Breast epithelium (tissue), 4 donors: ENCODE measurements at places on chromosomes 13 and 19. TPM values are rescaled to one million over a fixed set of nuclear protein-coding genes. Genes with fewer than 3 reads are reported as not detected.

The BST2 gene
- 90.1 TPM for total RNA-seq

DNA sequence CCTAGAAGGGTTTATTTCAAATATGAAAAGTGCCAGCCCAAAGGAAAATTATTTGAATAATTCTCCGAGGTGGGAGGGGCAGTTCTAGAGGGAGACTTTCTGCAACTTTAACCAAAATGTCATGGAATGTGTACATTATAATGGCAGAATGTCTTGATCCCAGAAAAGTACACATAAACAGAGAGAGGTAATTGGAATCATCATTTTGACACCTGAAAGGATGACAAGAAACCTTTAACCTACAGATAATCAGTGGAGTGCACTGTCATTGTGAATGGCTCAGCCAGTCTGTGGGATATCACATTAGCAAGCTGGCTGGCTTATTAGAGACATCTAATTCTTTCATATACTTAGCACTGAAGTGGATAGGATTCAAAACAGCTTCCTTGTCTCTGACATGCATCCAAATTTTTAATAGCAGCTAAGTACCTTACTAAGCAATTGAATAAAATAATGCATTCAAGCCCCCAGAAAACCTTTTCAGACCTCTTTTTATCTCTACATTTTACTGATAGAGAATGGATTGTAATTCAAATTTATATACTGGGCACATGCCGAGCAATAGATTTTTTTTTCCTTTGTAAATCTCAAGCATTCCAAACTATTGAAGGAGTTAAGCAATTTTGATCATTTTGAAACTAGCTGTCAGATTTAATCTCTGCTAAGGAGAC lies 468.6 kb downstream of the COG6 start:
- no peak for DNase-seq

GRCh38 chr13:94170145-94170571 lies 309.3 kb downstream of the DCT start:
- no peak for DNase-seq

DNA sequence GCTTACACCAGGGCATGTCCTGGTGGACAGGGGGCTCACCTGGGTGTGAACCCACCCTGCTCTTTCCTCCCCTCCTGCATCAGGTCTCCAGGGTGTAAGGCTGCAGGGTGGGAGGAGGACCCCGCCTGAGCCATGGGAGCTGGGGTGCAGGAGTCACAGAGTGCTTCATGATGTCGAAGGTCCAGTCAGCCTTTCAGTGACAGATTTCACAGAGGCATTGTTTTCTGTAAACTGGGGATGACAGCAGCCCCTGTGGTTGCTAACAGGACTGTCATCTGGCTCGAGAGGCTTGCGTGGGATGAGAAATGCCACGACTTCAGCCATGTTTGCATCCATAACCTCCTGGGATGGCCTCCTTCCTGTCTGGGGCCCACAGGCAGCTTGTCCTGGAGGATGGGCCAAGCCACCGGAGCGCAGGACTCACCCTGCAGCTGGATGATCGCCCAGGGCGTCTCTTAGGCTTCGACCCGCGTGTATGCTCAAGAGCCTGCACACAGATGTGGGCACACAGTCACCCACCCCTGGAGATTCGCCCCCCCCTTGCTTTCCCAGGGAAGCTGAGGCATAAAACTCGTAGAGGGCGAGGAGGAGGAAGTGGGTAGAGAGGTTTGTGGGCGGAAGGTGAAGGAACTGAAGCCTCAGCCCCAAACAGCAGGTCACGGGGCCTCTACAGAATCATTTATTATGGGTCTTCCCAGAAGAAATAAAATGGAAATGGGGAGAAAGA lies 4.9 kb downstream of the NANOS3 start:
- DNase-seq = no peak

DNA sequence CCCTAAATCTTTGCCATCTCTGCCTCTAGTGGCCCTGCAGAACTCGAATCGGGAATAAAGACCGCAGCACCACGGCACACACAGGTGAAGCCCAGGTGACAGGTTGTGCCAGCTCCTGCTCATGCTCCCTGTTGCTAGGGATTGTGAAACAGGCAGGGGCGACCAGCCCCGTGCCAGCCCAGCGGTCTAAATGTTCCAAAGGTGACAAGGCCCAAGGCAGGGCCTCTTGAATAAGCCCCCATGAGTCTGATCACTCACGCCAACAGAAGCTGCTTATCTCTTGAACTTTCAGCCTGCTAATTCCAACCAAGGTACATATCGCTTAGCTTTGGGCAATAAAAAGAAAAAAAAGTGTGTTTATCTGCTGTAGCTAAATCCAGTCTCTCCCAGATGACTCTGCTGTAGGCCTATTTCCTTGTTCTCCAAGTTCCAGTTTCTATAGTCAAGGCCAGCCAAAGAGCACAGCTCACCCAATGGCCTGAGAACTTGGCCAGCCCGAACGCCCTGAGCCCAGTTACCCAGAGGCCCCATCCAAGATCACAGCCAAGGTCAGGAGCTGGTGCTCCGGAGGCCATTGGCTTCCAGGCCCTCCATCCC lies 191.1 kb upstream of the GPR12 start:
- no peak for DNase-seq

The MCEMP1 gene
- 1.0 TPM for total RNA-seq

GRCh38 chr19:403221-404027 lies 5.5 kb downstream of the C2CD4C start:
- peak; percentile 22 for DNase-seq

- DNase-seq = no peak
These were observed 20.0 kb downstream of the CILP2 start for GRCh38 chr19:19558055-19558454.

GRCh38 chr19:11405846-11406643 lies 13.1 kb downstream of the RGL3 start:
- no peak for DNase-seq

The PTGER1 gene
- total RNA-seq = 0.48 TPM

DNA sequence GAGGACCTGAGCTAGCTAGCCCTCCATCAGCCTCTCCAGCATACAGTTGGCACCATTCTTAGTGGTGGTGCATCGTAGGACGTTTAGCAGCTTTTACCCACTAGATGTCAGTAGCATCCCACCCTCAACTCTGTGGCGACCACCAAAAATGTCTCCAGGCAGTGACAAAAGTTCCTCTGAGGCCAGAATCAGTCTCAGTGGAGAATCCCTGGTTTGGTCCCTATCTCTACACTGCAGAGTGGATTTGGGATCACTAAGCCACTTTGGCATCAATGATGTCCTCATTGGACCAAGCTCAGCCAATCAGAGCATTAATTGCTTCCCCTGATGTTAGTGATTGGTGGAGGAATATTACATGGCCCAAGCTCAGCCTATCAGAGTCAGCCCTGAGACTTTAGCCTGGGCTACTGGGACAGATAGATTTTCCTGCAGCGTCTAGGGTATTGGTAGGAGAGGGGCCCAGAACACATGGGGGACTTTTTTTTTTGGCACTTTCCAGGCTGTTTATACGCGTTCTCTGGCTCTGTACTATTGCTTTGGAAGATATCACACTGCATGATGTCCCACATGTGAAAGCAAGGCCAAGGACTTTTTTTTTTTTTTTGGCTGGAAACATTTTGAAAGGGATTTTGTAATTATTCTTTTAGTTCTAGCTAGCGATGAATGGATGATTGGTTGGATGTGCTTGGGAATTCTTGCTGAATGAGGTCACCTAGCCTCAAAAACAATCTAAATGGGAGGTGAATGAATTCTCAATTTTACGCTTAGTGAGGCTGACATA lies 7.0 kb downstream of the TMEM221 start:
- no peak for DNase-seq

GRCh38 chr19:31553846-31554215 lies 204.6 kb upstream of the TSHZ3 start:
- no peak for DNase-seq

DNA sequence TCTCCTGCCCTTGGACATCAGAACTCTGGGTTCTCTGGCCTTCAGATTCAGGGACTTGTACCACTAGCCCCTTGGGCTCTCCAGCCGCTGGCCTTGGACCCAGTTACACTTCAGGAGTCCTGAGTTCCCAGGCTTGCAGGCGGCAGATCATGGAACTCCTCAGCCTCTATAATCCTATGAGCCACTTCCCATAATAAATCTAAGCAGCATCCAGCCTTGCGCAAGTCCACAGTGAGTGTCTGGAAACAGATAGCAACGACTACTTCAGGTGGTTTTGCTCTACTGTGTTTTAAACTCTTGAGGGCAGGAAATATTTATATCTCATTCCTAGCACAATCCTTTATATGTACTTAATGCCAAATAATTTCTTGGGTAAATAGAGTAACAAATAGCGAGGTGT lies 92.3 kb downstream of the COL4A1 start:
- DNase-seq = no peak

The KIR3DL2 gene
- total RNA-seq = not detected

GRCh38 chr13:33079960-33080359 lies 63.7 kb downstream of the KL start:
- DNase-seq = no peak

The CCNA1 gene
- 2.3 TPM for total RNA-seq

DNA sequence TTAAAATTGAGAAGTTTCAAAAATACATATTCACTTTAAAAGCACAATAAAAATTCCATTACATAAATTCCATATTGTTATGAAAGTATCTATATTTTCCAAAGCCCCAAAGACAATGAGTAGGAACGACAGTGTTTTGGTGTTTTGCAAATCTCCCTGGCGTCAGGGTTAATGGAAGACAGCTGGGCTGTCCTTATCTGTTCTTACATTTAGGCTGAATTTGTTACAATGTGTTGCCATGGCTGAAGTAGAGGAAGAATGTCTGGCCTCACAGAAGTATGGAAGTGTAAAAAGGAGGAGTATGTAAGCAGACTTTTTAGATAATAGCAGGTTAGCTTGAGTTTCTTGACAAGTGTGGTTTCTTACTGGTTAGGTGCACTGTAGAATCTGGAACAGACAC lies 124.4 kb upstream of the SPATA13 start:
- DNase-seq = no peak

DNA sequence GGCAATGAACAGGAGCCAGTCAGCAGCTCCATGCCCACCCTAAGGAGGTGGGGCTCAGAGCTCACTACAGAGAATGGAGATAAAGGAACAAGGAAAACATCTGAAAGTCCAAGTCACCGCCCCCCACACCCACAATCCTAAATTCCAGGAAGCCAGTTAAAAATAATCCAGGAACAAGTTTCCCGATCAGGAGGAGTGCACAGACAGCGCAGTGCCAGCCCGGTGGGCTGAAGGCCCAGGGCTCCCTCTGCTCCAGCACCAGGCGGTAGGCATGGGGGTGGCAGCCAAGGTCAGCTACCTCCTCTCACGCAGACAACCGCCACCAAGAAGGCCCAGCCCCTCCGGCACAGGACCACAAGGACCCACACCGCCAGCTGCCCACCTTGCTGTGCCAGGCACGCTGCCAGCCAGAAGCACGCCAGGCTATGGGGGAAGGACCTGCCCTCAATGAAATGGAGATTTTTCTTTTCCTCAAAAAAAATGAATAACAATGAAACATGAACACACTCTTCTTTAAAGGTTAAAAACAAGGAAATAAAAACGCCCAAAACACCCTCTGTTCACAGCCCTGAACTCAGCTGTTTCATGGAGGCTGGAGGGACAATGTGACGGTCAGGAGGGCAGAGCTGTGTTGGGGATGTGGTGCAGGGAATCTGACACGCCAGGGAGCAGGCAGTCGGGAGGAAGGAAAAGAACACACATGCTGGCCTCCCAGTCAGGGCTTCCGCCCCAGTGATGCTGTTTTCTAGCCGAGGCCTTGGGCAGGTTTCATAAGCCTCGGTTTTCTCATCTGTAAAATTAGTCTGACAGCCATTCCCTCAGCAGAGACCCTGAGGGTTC lies 11.0 kb downstream of the STK24 start:
- DNase-seq = peak; percentile 38

- no peak for DNase-seq
These were observed 1033.5 kb downstream of the SLITRK1 start for GRCh38 chr13:82848766-82849165.

DNA sequence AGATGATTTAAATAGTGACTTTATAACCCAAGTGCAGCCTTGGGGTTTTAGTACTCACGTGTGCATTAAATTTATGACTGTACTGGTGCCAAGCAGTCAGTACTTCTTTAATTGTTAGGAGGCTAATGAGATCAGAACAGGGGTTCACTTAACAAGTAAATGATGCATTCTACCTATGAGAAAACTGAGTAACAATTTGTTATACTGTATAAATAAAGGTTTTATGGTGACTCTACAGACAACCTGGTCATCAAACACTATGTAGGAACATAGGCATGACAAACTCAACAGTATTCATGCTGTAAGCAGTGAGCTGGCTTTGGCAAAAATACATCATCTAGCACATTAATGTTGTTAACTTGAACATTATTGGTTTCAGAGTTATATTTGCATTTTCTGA lies 75.6 kb downstream of the UBL3 start:
- DNase-seq = no peak

DNA sequence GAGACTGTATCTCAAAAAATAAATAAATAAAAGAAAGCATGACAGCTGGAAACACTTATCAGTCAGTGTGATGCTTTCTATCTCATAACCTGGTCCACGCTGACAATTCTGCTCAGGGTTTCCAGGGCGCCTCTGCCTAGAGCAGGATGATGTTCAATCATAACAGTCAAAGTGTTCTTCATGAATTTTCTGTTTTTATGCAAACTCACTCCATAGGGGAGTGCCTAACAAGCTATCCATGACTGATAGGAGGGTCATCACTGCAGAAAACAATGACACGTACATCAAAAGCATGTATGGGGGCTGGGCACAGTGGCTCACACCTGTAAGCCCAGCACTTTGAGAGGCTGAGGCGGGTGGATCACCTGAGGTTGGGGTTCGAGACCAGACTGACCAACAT lies 41.4 kb upstream of the ZNF83 start:
- no peak for DNase-seq

GRCh38 chr13:46580362-46580839 lies 27.4 kb downstream of the LRCH1 start:
- no peak for DNase-seq

The ZNF432 gene
- total RNA-seq = 13.4 TPM

- DNase-seq = peak; percentile 67
These were observed 3.3 kb downstream of the CFD start for GRCh38 chr19:862581-863314.

DNA sequence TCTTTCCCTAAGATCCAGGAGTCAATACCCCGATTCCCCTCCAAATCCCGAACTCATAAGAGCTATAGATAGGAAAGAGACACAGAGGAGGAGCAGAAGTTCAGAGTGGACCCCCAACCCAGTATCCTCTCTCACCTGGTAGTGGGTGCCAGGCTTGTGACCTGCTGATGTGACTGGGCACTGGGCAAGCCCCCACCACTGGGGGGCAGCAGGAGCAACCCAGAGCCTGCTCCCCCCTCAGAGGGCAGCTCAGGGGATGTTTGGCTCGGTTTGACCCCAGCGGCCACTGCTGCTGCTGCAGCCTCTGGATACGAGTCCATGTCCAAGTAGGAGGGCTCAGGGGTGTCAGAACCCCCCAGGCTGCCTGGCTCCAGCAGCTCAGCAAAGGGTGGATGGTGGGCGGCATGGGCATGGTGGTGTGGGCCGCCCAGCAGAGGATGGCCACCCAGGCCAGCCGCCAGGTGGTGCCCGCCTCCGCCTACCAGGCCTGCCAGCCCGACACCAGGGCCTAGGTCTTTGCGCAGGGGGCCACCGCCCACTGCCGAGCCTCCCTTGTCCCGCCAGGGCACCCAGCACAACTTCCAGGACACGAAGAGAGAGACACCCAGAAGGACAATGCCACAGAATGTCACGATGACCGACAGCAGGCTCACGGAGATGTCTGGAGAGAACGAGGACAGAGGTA lies 7.4 kb downstream of the SYT3 start:
- DNase-seq = no peak
